DMS153 (cell line): ENCODE measurements at places on chromosomes 7 and 10.

- no peak for DNase-seq
These were observed 55.8 kb downstream of the CLRN3 start for GRCh38 chr10:127836966-127837365.

DNA sequence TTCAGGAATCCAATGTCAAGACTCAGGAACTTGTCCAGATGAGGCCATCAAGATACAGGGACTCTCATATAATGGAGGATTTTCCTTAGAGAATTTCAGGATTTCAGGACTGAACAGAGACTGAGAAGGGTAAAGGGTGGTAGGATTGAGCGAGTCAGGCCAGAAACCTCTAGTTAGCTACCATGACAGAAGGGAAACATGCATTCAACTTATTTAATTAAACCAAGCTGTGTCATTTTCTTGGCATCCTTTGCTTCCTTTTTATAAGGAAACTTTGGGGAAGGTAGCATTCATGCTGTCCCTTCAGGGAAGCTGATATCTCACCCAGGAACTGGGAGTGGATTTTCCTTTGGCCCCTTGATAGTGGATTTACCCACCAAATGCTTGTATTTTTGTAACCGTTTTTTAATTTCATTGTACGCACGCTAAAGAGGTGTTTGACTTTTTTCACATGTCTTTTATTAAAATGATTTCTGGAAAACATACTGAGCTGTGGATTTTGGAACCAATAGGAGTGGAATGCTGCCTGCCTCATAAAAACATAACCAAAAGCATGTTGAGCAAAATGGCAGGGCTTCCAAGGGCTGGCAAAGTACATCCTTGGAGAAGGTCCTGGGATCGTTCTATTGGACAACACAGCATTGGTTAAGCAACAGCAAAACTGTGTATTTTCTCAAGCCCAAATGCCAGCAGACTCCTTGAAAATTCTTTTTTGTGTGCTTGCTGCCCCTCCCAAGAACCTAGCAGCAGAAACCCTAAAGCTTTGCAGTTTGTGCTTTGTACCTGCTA lies 104.5 kb downstream of the CXCL12 start:
- no peak for DNase-seq

DNA sequence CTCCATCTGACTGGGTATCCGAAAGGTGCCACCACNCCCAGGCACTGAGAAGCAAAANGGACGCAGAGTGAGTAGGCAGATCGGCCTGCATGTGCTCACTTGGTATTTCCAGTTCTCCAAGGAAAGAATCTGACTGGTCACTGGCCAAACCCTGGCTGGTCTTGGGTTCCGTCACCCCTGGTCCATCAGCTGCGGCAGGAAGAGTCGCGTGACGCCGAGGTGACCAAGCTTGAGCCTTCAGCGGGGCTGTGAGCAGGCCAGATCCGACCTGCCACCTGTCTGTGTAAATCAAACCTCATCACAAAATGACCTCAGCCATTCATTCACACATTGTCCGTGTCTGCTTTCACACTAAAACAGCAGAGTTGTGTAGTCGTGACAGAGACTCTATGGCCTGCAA lies 28.8 kb upstream of the CHST15 start:
- no peak for DNase-seq

- no peak for DNase-seq
These were observed 87.4 kb upstream of the TNS3 start for GRCh38 chr7:47669178-47669891.

DNA sequence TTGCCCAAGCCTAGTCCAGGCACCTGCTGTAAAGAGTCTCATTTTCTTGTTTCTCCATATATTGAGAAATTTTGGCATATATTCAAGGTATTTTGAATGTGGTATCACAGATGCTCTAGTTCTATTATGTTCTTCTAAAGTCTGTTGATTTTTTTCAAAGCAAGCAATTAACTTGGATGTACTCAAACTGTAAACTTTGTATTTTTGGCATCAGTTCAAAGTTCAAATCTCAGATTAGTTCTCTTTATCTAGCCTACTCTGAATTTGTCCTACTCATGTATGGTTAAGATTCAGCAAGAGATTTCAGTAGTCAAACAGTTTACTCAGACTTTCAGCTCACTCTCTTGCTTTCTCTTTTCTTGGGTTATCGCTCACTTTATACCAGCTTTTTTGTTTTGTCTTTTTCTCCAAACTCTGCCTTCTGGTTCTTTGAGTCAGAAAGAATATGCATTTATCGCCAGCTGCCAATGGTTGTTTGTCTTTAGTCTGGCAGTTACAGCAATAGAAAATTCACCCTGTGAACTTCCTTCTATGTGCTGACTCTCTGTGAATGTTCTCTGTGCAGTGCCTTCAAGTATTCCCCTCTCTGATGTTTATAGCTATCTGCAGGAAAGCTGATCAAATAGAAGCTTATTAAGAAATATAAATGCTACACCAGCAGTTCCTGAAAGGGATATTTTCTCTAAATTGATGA lies 56.0 kb downstream of the ANKRD7 start:
- DNase-seq = peak; percentile 35

DNA sequence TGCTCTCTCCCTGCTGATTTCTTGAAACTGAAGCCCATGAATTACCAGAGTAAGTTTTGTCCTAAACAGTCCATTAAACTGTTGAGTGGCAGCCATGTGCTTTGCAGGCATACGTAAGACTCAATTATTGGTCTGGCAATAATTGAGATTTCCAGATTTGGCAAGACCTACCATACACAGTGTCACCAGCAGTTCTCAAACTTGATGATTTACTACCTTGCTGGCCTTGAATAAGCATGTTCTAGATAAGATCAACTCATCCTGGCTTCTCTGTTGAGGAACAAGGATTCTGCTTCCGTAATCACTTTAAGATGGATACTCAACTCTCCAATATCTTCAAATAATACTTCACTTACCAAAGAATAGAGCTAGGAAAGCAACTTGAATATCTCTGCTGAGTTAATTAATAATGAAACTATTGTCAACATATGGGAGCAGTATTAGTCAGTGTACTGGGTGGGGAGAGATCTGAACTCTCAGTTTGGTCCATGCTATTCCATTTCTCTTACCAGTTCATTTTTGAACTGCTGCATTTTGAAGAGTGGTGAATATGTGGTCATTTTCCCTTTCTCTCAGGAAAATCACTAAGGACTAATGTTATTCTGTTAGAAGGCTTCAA lies 181.4 kb downstream of the IPMK start:
- no peak for DNase-seq

GRCh38 chr7:87000344-87000743 lies 59.1 kb downstream of the ELAPOR2 start:
- no peak for DNase-seq

DNA sequence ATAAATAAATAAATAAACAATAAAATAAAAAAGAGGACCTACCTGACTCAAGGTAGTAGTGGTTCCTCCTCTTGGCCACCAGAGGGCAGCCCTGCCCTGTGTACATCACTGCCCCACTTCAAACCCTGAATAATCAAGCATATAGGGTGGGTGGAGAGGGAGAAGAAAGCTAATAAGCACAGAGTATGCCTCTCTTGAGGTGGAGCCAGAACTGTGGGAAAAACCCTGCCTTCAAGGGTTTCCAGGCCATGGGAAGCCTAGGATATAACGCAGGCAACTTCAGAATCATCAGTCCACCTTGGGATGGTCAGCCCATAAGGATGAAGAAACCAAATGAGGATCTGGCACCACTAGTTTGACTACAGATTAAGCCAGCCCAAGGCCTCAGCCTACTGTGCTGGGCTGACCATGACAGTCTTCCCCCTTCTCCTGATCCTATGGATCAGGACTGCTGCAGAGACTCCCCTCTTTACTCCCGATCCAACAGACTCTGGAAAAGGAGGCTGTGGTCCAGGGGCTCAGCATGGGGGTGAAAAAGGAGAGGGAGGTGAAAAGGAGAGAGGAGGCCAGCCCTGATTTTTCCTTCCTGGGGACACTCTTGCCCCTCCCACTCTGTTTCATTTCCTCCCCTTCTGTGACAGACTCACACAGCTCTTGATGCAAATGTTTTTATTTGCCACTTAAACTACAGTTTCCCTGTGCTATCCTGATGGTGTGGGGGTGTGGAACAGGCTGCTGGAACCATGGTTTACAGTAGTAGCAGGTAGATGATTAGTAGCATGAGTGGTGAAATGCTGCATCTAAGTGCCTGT lies 10.1 kb downstream of the AVPI1 start:
- DNase-seq = peak; percentile 24

- no peak for DNase-seq
These were observed 149.0 kb downstream of the ARHGAP21 start for GRCh38 chr10:24574578-24575155.

DNA sequence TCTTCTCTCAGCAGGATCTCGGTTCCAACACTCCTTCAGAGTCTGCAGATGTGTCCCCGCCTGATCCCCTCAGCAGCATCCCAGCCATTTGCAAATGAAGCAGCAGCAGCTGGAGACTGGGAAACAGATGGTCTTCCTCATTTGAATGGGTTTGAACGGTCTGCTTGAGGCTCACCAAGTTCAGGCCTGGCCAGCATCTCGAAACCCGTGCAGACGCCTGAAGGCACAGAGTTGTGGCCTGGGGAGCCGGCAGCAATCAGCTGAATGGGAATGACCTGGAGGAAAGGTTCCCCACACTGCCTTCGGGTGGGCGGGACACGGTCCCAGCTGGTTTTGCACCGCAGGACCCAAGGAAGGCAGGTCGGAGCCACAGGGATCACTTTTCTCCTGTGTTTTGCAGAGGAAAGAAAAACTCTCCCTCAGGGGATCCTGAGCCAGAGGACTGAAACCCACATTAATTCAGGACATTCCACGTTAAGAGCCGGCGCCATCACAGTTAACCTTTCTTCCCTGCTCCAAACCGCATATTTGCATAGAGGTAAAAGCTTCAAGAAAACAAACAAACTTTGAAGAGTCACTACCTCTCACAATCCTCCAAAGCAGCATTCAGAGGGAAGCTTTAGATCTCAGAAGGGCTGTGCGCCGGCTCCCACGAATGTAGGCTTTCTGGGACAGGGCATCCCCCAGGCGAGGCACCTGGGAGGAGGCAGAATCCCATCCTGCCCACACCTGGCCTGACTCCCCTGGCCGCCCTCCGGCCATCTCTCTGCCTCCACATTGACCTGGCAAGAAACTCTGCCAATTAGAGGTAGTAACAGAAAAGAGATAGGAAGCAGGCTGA lies 17.7 kb downstream of the FGFR2 start:
- no peak for DNase-seq

- no peak for DNase-seq
These were observed 260.7 kb downstream of the BMPER start for GRCh38 chr7:34165927-34166550.

DNA sequence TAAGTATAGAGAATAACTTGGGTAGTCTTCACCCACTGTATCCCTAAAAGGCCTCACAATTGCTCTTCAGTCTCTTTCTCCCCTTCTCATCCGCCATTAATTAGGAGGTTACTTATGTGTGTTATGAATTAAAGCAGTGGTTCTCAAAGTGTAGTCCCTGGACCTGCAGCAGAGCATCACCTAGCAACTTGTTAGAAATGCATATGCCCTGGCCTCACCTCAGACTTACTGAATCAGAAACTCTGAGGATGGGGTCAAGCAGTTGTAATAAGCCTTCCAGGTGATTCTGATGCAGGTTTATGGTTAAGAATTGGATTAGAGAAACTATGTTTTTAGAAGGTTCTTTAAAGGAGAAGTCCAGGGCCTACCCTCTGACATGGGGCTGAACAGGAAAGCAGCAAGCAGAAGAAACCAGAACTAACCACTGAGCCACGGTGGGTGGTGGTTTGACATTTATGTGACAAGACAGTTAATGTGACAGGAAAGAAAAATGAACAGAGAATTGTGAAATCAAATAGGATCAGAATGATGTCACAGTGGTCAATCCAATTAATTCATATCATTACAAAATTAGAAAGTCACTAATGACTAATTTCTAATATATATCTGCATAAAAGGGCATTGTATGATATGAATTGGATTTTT lies 37.6 kb downstream of the ENTPD1 start:
- no peak for DNase-seq
